ENCODE measurements at places on chromosomes 4 and X. TPM values are rescaled to one million over a fixed set of nuclear protein-coding genes. Genes with fewer than 3 reads are reported as not detected.

- DNase-seq = no peak
Measured at GRCh38 chrX:127457161-127457560, 595.0 kb downstream of the ACTRT1 start.

DNA sequence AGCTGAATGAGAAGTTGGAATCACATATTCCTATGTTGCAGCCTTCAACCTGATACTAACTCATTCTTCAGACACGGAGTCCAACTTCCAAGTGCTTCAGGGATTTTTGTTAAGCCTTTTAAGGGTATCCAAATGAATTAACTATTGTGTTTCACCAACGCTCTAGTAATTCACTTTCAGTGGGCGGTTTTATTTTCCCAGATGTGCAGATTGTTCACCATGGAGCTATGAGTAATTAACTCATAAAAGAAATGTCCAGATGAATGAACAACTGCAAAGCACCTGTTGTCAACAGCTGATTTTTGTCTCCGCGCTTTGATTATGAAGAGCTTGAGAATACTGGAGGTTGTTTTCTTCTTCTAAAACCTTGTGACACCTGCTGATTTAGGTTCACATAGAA lies 187.6 kb downstream of the CBR4 start:
- no peak for DNase-seq

CITED1 gene
- total RNA-seq = not detected

SPOCK3 gene
- total RNA-seq = 0.06 TPM
